ENCODE measurements at places on chromosomes 3 and 15.

DNA sequence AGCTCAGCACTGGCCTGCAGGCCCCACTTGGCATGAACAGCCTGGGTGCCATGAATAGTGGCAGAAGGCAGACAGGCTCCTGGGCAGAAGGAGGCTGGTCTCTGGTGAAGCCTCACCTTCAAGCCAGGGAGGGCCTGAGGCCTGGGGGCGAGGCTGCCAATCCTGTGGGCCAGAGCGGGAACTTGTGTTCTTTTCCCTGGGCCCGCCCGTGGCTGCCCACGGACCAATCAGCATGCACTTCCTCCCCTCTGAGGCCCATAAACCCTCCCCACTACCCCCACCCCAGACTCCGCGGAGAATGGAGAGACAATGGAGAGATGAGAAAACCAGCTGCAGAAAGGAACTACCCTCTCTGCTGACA, 283.8 kb upstream of the ROBO1 start:
- DNase-seq: no peak

DNA sequence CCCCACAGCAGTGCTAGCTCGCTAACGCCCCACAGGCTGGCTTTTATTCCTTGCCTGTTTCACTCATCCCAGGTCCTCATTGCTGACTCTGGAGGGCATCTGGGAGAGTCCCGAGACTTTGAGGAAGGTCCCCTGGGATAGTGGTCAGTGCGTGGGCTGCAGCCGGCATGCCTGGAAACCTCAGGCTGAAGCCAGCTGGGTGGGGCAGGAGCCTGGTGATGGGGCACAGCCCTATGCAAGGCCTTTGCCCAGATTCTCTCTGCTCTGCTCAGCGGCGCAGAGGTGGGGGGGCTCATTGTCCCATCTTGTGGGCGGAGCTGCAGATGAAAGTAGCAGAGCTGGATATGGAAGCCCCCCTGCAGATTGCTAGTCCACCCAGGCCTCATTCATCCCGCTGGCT, 55.7 kb upstream of the SMAD6 start:
- DNase-seq: no peak

DNA sequence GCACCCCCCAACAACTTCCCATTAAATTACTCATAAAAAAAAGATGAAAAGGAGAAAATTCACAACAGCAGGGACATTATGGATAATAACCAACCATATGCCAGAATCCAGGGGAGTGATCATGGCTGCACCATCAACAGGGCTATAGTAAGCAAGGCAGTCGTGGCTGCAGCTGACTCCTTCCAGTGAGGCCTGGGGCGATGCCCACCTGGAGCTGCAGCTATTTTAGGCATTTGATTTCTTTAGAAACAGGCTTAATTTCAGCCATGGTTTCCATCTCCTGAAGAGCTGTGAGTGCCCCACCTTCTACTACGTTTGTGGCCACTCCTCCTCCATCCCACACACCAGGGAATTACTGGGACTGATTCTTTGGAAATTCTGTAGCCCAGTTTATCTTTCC, 84.0 kb downstream of the MINAR1 start:
- no peak for DNase-seq

DNA sequence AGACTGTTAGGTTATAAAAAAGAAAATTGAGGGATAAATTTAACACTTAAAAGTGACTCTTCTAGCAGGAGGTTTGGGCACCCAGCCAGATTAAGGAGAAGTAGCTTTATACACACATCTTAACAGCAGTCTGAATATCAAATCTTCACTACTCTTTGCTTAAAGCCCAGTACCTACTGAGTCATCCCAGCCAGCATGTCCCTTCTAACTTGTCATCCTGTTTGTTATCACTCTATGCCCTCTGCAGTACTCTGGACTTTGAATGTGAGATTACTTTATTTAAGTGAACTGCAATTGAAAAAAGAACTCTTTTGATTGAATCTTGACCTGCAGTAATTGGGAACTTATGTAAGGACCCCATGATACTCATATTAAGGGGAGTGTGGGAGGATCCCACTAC, 77.6 kb downstream of the FHIT start:
- peak; percentile 7 for DNase-seq

DNA sequence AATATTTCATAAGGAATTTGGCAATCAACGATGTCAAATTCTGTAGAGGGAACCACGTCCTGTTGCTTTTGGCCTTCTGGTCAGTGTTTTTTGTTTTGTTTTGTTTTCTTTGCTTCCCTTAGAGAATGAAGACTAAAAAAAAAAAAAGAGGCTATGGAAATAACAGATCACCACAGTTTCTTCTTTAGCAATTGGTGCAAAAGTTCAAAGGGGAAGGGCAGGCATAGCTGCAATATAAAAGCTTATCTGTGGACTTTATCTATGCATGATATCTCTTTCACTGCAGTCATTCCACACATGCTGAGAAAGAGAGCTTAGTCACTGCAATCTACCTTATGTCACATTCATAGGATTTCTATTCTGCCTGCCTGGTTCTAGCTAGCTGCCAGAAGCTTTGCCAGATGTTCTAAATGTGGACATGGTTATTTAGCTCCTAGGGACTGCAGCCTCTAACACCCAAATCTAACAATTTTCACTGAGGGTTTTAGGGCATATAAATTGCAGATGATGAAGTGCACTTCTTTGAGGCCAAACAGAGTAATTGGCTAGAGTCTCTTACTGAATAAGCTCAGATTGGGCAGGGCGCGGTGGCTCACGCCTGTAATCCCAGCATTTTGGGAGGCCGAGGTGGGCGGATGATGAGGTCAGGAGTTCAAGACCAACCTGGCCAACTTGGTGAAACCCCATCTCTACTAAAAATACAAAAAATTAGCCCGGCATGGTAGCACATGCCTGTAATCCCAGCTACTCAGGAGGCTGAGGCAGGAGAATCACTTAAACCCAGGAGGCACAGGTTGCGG, 637.2 kb downstream of the NTRK3 start:
- DNase-seq: no peak

DNA sequence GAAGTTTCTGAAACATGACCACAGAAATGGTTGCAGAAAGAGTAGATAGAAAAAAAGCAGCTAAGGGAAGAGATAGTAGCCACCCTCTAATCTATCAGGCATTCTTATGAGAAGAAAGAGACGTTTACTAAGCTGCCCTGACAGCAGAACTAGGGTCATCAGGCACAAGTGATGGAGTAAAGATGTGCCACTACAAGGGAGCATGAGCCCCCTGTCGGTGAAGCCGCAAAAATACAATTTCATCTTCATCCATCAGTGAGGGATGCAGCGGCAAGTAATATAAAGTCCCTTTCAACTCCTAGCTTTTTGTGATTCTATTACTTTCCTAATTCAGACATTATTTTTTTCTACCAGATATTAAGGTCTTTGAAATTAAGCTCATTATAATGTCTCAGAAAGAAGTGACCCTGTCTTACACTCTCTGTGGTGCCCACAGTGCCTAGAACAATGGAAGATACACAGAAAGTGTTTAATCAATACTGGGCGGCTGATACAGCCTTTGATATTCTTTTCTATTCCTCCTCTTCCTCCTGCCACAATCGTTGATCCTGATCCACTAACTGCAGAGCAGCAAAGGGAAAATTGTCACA, 651.6 kb downstream of the NTRK3 start:
- DNase-seq: no peak

- no peak for DNase-seq
Observed at GRCh38 chr3:42670051-42670576, 15.2 kb upstream of the KLHL40 start.

DNA sequence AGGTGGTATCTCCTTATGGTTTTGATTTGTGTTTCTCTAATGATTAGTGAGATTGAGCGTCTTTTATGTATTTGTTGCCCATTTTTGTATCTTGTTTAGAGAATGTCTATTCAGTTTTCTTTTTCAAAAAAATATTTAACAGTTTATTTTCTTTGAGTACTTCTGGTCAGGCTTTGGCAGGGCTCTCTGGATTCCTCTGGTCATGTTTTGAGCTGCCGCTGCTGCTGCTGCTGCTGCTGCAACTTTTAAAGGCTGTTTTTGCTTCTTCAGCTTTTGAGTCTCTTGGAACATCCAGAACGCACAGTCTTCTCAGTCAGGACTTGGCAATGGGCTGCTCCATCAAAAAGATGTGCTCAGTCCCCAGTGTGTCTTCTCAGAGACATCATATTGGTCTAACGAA, 40.1 kb downstream of the REC114 start:
- DNase-seq: no peak

DNA sequence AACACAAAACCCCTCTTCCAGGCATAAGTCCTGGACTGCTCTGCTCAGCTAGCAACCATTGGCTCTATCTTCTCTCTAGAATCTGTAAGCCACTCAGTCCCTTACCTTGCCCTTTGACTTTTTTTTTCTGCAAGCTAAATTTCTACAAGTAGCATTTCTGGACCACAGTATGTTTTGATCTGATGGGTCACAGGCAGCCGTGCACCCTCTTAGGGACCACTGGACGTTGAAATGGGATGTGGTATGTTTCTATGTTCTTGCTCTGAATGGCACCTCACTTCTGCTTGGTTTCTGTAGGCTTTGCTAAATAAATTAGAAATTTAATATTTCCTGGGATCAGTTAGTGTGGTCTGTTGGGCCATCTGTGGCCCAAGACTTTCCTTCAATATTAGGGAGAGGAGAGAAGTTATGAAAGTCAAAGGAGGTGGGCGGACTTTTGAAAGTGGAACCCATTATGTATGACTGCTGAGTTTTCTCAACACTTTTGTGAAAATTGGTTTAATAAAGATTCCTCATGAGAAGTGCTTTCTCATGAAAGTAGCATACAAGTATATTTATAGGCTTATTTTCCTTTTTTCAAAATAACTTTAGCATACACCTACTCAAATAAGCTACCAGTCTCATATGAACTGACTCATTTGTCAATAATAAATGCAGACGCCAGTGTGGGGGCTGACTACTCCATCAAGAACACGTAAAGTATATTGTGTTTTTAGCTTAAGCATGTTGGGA, 18.4 kb upstream of the TIPARP start:
- no peak for DNase-seq

- DNase-seq: no peak
Observed at GRCh38 chr3:152076148-152076547, 192.6 kb upstream of the MBNL1 start.

GRCh38 chr3:40170395-40170794, 139.1 kb upstream of the EIF1B start:
- no peak for DNase-seq

- no peak for DNase-seq
Observed at GRCh38 chr3:41581700-41582099, 380.2 kb downstream of the ULK4 start.

GRCh38 chr3:83941990-83942745, 1016.6 kb upstream of the CADM2 start:
- no peak for DNase-seq

Data from ACHN (cell line).